ENCODE measurements at places on chromosomes 16 and 17. TPM values are rescaled to one million over a fixed set of nuclear protein-coding genes. Genes with fewer than 3 reads are reported as not detected.

GRCh38 chr16:79869304-79870015, 268.9 kb upstream of the MAF start:
- no peaks in the 10 kb centered on the region for H3K27me3 ChIP-seq
- DNase-seq = no peak
- H3K27ac ChIP-seq = no peak overlapping the region
- peaks cover 3% of the 10 kb centered on the region for H3K4me1 ChIP-seq
- H3K4me3 ChIP-seq = no peak overlapping the region

- no peaks in the 10 kb centered on the region for H3K27me3 ChIP-seq
- DNase-seq = no peak
- H3K4me3 ChIP-seq = no peak overlapping the region
- no peaks in the 10 kb centered on the region for H3K36me3 ChIP-seq
These were observed 44.6 kb upstream of the GSE1 start for GRCh38 chr16:85568519-85568918.

DNA sequence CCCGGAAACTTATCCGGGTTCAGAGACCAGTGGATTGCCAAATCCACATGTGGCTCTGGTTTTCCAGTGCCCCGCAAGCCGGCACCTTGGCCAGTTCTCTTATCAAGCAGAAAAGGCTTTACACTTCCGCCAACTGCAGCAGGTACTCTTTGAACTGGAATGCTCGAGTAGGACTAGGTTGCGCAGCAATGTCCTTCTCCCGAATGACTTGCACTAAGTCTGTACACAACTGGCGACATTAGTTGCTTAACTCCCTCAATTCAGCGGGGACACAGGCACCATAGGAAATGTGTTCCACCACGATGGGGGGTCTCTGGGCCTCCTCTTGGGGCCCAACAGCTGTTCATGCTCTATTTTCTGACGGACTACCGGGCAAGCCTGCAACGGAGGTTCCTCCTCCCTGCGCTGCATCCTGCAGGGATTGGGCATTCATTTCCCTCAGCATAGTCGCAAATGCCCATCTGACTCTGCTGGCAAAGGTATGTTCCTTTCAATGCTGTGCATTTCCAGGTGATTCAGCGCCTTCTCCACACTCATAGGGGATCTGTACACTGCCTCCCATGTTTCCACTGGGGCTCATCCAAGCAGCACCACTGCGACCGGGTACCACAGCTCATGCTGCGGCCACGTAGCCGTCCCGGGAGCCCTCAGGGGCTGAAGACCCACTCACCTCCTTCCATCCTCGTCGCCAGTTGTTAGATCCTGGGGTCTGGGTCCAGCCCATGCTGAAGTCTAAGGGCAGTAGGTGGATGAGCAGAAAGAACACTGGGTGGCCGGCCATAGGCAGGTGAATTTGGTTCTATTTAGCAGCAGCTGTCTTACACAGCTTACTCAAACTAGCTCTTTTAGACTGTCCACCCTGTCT, 34.2 kb upstream of the APPBP2 start:
- H3K27ac ChIP-seq = no peak overlapping the region
- H3K36me3 ChIP-seq = no peaks in the 10 kb centered on the region
- DNase-seq = no peak
- no peaks in the 10 kb centered on the region for H3K27me3 ChIP-seq
- H3K4me1 ChIP-seq = no peaks in the 10 kb centered on the region

DNA sequence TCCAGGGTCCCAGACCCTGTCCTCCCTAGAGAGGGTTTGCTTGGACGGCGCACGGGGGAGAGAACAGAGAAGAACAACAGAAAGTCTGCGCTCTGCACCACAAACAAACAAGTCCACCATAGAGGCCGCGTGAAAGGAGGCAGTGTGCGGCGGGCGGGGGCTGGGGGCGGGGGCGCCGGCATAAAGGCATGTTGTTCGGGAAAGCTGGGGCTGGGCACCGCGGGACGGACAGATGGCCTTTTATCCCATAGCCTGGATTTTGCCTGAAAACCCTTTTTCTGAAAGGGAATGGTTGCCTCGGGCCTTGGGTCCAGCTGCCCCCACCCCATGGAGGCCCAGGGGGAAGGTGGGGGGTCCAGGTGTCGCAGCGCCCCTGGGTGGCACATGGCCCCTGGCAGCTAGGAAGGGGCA, 26.0 kb downstream of the FA2H start:
- DNase-seq = no peak

- H3K4me3 ChIP-seq = no peak overlapping the region
- peaks cover 28% of the 10 kb centered on the region for H3K4me1 ChIP-seq
- no peak overlapping the region for H3K27ac ChIP-seq
These were observed 22.7 kb downstream of the YPEL2 start for GRCh38 chr17:59353936-59354755.

DNA sequence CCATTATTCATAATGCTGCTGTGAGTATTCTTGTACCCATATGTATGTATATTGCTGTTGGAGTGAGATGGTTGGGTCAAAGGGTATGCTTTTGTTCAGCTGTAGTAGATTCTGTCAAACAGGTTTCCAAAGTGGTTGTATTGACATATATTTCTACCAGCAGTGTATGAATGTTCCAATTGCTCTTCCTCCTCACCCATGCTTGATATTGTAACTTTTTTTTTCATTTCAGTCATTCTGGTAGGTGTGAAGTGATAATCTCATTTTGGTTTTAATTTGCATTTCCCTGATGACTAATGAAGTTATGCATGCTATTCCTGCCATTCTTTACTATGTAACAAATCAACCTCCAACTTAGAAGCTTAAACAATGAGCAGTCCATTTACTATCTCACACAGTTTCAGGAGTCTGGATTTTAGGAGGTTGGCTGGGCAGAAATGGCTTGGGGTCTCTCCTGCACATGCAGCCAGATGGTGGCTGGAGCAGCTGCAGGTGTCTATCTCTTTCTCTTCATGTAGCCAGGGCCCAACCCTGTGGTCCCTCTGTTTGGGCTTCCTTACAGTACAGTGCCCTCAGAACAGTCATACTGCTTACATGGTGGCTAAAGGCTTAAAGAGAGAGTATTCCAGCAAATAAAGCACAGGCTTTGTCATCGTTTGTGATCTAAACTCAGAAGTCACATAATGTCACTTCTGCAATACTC, 21.2 kb downstream of the ERAL1 start:
- DNase-seq = no peak
- peaks cover 4% of the 10 kb centered on the region for H3K4me1 ChIP-seq
- H3K4me3 ChIP-seq = no peak overlapping the region
- H3K36me3 ChIP-seq = peaks cover 13% of the 10 kb centered on the region
- no peak overlapping the region for H3K27ac ChIP-seq
- no peaks in the 10 kb centered on the region for H3K27me3 ChIP-seq

DNA sequence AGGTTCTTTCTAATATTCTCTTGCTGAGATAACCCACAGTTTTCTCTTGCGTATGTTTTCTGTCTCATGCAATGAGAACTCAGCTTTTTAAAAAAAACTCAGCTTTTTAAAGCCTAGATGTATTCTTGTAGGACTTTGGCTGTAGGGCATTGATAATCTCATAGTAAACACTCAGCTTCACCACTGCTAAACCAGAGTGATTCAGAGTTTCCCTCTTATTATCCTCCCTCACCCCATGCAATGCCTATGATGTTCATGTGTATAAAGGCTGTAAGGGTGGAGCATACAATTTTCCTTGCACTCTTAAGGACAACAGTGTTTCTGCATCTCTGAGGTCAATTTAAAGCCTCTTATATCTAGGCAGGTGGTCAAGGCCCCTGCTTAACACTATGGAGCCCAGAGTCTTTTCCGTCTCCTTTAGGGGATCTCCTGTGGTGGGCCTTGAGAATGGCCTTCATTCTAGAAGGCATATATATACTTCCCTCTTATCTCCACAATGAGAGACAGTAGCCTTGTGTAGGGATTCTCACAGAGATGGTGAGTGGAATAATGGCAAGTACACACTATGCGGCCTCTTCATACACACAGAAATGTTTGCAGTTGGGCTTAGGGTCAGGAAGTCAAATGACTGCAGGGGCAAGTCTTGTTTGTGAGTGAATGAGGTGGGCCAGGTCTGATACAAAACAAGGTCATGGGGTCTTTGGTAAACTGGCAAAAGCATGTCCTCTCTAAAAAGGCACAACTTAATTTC, 279.6 kb downstream of the HS3ST3A1 start:
- H3K27me3 ChIP-seq = no peaks in the 10 kb centered on the region
- H3K4me3 ChIP-seq = no peak overlapping the region
- no peaks in the 10 kb centered on the region for H3K36me3 ChIP-seq
- H3K4me1 ChIP-seq = no peaks in the 10 kb centered on the region

GRCh38 chr16:19119564-19119963, 5.8 kb downstream of the ITPRIPL2 start:
- DNase-seq = peak; percentile 83
- H3K36me3 ChIP-seq = no peaks in the 10 kb centered on the region
- no peaks in the 10 kb centered on the region for H3K4me1 ChIP-seq

DNA sequence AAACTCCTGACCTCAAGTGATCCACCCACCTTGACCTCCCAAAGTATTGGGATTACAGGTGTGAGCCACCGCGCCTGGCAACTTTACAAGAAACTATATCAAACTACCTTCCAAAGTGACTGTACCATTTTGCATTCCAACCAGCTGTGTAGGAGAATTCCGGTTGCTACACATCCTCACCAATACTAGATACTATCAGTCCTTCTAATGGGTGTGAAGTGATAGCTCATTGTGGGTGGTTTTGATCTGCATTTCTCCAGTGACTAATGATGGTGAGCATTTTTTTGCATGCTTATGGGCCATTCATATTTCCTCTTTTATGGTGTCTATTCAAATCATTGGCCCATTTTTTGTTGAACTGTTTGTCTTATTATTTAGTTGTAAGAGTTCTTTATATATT, 37.7 kb downstream of the SCNN1B start:
- no peaks in the 10 kb centered on the region for H3K27me3 ChIP-seq
- H3K36me3 ChIP-seq = no peaks in the 10 kb centered on the region
- DNase-seq = no peak
- H3K4me1 ChIP-seq = no peaks in the 10 kb centered on the region

- no peak for DNase-seq
- H3K36me3 ChIP-seq = no peaks in the 10 kb centered on the region
These were observed 74.4 kb downstream of the SDK2 start for GRCh38 chr17:73569762-73570319.

- no peaks in the 10 kb centered on the region for H3K27me3 ChIP-seq
- no peak for DNase-seq
- no peak overlapping the region for H3K4me3 ChIP-seq
- no peaks in the 10 kb centered on the region for H3K4me1 ChIP-seq
These were observed 394.5 kb downstream of the XYLT1 start for GRCh38 chr16:17076092-17076754.

DNA sequence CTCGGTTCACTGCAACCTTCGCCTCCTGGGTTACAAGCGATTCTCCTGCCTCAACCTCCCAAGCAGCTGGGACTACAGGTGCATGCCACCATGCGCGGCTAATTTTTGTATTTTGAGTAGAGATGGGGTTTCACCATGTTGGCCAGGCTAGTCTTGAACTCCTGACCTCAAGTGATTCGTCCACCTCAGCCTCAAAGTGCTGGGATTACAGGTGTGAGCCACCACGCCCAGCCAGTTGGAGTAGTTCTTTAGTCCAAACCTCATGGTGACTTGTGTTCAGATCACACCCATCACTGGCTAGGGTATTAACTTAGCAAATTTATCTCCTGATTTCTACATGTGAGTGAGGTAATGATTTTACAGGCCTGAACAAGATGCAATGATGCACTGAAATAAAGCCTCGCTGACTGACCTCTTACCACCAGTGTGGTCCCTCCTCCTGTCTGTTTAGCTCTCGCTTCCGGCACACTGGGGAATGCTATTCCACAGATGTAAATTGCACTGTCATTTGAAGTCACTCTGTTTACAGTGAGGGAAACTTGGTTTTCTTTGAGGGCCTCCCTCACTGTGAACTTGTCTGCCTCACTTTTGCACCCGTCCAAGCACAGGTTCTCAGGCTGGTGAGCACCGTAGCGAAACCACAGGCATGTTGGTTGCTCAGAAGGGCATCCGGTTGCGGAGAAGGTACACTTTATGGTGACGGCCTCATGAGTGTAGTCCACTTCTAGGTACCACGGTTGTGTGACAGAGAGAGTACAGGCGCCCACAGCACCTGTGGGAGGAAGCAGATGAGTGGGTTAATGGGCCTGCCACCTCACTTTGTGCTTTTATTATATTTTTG, 5.5 kb downstream of the IGSF6 start:
- H3K4me1 ChIP-seq = no peaks in the 10 kb centered on the region
- no peaks in the 10 kb centered on the region for H3K27me3 ChIP-seq
- H3K27ac ChIP-seq = no peak overlapping the region
- DNase-seq = no peak
- H3K4me3 ChIP-seq = no peak overlapping the region

- H3K4me1 ChIP-seq = no peaks in the 10 kb centered on the region
- no peaks in the 10 kb centered on the region for H3K27me3 ChIP-seq
- H3K36me3 ChIP-seq = no peaks in the 10 kb centered on the region
- no peak overlapping the region for H3K27ac ChIP-seq
- H3K4me3 ChIP-seq = no peak overlapping the region
These were observed 117.2 kb downstream of the MAF start for GRCh38 chr16:79483336-79483735.

- no peak overlapping the region for H3K27ac ChIP-seq
- DNase-seq = no peak
- H3K4me1 ChIP-seq = peaks cover 5% of the 10 kb centered on the region
- peaks cover 6% of the 10 kb centered on the region for H3K27me3 ChIP-seq
- no peaks in the 10 kb centered on the region for H3K36me3 ChIP-seq
These were observed 21.6 kb upstream of the ADCY7 start for GRCh38 chr16:50244504-50245416.

DNA sequence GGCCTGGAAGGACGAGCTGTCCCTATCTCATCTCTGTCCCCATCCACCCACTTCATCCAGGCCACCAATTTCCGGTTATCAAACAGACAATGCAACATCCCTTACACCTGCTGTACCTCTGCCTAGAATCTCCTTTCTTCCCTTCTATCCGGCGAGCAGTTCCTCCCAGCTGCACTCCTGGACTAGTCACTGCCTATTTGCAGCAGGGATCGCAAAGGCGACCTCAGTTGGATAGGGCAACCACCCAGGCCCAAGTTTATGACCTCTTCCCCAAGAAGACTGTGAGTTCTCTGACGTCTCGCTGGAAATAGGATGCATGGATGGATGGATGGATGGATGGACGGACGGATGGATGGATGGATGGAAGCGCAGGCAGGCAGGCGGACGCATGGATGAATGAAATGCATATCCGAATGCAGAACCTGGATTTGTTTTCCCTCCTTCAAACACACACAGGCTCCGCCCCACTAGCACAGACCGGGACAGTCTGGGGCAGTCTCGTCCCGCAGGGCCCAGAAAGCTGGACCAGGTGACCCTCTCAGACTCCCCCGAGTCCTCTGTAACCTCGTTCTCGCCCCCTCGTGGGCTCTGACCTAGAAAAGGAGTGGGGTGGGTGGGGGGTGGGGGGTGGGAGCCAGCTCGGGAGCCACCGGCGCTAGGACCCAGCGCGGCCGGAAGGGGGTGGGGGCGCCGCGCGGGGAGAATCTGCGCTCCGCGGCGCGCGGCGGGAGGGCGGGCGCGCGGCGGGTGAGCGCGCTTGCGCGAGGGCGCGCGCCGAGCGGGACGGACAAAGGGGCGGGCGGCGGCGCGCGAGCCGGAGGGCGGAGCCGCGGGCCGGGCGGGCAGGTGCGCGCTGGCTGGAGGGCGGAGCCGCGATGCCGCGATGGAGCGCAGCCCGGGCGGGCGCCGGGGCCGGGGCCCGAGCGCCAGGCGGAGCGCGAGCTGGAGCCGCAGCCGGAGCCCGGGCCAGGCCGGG, at the start of gene SBK1:
SBK1 (plus strand) TSS at position 875 of the 976 bp plus-strand sequence. CDS start 24,867 bp downstream, outside the sequence.
- H3K27me3 ChIP-seq = no peaks in the 10 kb centered on the region
- H3K27ac ChIP-seq = peak within 1 kb of the TSS; percentile 75
- peak within 1 kb of the TSS; percentile 78 for H3K4me3 ChIP-seq
- DNase-seq = peak; percentile 67

Gene BAIAP3
- total RNA-seq = 7.4 TPM

Gene GRIN2C
- total RNA-seq = 0.95 TPM

Gene KRTAP1-1
- total RNA-seq = not detected

Gene PRRT2
- total RNA-seq = 19.7 TPM

Gene P2RX1
- total RNA-seq = 3.2 TPM

Gene PLA2G10
- total RNA-seq = 0.18 TPM

Gene WFDC1
- 18.9 TPM for total RNA-seq
